ENCODE measurements at places on chromosomes 12 and 14.

GRCh38 chr12:56420411-56420810 lies 28.8 kb downstream of the TIMELESS start:
- DNase-seq = no peak

- no peak for DNase-seq
Observed at GRCh38 chr12:53176750-53177149, 3.8 kb upstream of the ZNF740 start.

GRCh38 chr14:39488600-39488999 lies 56.4 kb upstream of the FBXO33 start:
- DNase-seq = no peak

DNA sequence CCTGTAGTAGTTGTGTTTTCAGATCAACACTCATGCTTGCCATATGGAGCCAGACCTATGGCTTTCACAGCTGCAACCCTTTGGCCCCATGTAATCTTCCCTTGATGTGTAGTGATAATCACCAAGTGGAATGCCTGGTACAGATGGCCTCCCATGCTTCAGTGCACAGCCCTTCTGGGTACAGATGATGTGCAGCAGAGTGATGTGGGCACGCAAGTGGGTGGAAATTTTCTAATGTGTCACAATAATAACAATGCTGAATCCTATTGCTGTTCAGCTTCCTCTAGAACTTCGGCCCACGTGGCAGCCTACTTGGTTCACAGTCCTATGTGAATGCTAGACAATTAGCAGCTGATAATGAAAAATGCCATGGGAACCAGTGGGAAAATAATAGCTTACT lies 188.1 kb downstream of the SNAPC1 start:
- DNase-seq = no peak

- DNase-seq = no peak
Observed at GRCh38 chr14:35284506-35284905, 7.7 kb upstream of the PSMA6 start.

DNA sequence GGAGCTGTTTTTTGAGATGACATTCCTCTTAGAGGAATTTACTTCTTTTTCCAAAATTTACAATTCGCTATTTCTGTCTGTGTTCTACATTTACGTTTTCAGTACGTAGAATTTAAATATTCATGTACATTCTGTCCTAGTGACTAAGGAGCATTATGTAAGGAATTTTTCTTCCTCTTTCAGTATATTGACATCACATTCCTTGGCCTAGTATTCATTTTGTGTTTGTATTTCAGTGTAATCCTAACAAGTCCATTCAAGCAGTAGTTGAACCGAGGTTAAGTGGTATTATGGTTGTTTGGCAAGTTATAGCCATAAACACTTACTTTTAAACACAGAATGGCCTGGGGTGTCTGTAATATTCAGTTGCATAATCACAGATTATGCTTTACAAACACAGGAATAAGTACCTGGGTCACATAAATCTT lies 465.2 kb downstream of the PCNX1 start:
- DNase-seq = no peak

DNA sequence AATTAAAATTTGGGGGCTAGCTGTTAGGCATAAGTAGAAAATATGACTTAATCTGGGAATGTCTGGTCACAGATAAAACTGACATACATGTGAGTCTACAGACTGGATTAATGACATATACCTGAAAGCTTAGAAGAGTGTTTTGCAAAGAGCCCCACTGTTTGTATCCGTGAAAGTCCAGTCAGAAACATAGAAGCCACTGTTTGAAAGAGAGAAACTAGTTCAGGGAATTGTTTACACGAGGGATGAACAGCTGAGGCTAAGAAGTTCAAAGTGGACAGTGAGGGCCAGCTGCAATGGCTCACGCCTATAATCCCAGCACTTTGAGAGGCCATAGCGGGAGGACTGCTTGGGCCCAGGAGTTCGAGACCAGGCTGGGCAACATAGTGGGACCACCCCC lies 36.2 kb upstream of the SGPP1 start:
- no peak for DNase-seq

DNA sequence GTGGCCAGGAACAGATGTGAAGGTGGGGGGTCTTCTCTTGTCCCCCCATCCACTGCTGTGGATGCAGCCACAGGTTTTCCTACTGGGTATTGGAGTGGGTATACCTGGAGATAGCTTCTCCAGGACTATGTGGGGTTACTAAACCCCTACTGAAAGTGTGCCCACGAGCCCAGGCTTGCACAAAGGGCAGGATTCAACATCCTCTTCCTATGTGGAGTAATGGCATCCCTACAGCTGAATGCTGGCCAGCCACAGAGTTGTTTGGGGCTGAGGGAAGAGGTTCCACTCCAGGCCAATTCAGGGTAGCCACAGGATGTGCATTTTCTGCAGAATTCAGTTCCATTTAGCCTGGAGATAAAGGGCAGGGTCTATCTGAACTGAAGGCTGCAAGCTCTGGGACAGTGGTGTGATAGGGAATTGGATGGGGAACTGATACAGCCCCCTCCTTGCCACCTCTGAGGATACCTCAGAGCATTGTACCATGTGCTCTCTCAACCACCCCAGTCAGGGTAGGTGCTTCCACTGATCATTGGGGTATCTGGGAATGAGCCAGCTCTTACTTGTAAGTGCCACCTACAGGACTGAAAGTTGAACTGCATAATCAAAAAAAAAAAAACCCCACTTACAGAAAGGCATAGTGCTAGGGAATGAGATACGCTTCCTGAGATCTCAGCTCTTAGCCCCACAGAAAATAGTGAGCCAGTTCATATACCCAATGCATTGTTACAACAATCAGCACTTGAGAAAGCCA lies 187.1 kb downstream of the KITLG start:
- no peak for DNase-seq

GRCh38 chr12:115313929-115314328 lies 630.0 kb upstream of the TBX3 start:
- DNase-seq = no peak

DNA sequence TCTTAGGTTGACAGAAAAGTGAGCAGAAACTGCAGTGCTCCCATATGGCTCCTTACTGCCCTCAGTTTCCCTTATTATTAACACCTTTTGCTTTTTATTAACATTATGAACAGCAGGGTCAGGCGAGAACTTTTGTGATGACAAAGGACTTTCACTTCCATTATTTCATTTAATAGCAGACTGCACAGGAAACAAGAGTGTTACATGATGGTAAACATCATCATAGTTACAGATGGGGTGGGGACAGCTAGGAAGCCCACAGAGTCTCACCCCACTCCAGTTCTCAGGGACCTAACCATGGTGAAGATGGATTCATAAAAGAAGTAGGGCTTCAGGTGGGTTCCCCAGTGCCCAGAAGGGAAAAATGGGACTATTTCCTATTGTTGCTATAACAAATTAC lies 110.1 kb upstream of the PELI2 start:
- no peak for DNase-seq

- DNase-seq = no peak
Observed at GRCh38 chr12:104249017-104249416, 33.4 kb downstream of the TXNRD1 start.

DNA sequence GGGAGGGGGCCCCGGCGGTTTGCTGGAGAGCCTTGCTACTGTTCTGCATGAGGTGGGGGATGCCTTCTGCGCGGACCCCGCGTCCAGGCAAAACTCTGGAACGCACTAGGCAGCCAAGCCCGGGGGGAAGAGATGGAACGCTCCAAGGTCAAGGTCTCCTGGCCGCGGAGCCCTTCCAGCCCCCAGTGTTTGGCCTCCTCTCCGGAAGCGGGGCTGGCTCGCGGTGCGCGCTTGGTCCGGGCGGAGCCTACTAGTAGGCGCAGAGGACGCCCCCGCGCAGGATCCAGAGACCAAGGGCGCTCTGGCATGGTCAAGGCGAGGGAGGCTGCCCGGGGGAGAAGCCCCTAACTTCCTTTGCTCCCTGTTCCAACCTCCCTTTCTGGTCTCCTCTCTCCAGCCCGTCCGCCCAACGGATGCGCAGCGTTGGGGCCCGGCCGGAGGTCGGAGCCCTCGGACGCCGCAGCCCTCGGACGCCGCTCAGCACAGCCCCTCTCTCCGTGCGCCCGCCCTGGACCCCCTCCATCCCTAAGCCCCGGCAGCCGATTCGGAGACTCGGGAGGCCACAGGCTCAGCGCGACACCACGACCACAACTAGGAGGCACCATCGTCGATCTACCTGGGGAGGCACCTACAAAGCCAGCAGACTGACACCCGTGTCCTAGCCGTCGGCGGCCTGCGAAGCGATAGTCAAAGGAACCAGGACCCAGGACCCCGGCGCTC lies 669 bp upstream of the KCNK13 start:
- DNase-seq = no peak
